ENCODE measurements at places on chromosomes 4 and X. TPM values are rescaled to one million over a fixed set of nuclear protein-coding genes. Genes with fewer than 3 reads are reported as not detected.
A peak's percentile ranks its signal among the peaks of the same experiment; 100 is the strongest.

- peak overlapping the region; percentile 92 for H3K27ac ChIP-seq
- no peaks in the 10 kb centered on the region for H3K27me3 ChIP-seq
- H3K36me3 ChIP-seq = no peaks in the 10 kb centered on the region
- peak overlapping the region; percentile 81 for H3K4me3 ChIP-seq
- peaks cover 21% of the 10 kb centered on the region for H3K4me1 ChIP-seq
Measured at GRCh38 chr4:184649971-184650855, 675 bp downstream of the PRIMPOL start.

The LUZP4 gene
- polyA plus RNA-seq = not detected

DNA sequence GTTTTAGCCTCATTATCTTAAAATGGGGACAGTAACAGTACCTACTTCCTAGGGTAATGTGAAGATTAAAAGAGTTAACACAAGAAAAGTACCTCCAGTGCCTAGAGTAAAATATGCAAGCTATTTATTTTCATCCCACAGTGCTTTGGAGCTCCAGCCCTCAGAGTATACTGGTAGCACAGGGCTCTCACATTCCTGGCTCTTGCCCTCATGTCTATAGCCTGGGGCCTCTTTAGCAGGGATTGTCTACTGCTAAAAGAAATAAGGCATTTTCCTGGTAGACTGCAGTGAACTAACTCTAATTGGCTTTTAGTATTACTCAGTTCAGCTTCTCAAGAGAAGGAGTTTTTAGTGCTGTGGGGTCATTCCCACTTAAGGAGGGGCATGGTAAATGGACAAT is 60.8 kb downstream of the RRAGB start:
- no peak for DNase-seq
- H3K27me3 ChIP-seq = no peaks in the 10 kb centered on the region
- H3K4me1 ChIP-seq = no peaks in the 10 kb centered on the region
- H3K4me3 ChIP-seq = no peak overlapping the region

- DNase-seq = no peak
- no peaks in the 10 kb centered on the region for H3K36me3 ChIP-seq
- no peaks in the 10 kb centered on the region for H3K4me1 ChIP-seq
- H3K4me3 ChIP-seq = no peak overlapping the region
- no peaks in the 10 kb centered on the region for H3K27me3 ChIP-seq
- no peak overlapping the region for H3K27ac ChIP-seq
Measured at GRCh38 chrX:131405497-131405896, 116.4 kb upstream of the IGSF1 start.

DNA sequence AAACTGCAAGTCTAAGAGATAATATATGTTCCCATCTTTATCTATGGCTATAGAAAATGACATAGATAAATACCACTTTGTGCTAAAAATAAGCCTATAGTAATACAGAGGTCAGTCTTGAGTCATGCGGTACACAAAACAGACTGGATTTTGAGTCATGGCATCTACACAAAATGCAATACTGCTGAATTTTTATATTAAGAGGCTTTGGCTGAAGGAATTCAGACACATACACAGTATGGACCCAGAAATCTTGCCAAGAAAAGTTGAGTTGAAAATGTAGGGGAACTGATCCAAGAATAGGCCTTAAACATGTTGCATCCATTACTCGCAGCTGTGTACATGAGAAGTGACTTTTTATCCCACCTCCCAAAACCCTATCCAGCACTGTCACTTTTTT is 184.4 kb downstream of the TENM3 start:
- peaks cover 7% of the 10 kb centered on the region for H3K4me1 ChIP-seq
- H3K27ac ChIP-seq = peak overlapping the region; percentile 4
- no peaks in the 10 kb centered on the region for H3K27me3 ChIP-seq
- H3K36me3 ChIP-seq = no peaks in the 10 kb centered on the region

Data from hepatocyte (in vitro differentiated cells).